Activated CD4-positive, alpha-beta T cell treated with anti-CD3 and anti-CD28 coated beads, Interleukin-2, amount 10 ng/mL, durations not matched to agents 7 days and 5 days (primary cell): ENCODE measurements at places on chromosomes 13 and 19. TPM values are rescaled to one million over a fixed set of nuclear protein-coding genes. Genes with fewer than 3 reads are reported as not detected.
A peak's percentile ranks its signal among the peaks of the same experiment; 100 is the strongest.

B3GNT8 gene
- 2.1 TPM for total RNA-seq

FGF14 gene
- total RNA-seq, result not detected

TEX101 gene
- not detected for total RNA-seq

PROZ gene
- total RNA-seq, result 0.19 TPM

PGLYRP1 gene
- total RNA-seq, result not detected

ZNF66 gene
- 14.0 TPM for total RNA-seq

GAPDHS gene
- not detected for total RNA-seq

TTC9B gene
- total RNA-seq, result not detected

TNNI3 gene
- total RNA-seq, result not detected

ACER1 gene
- total RNA-seq, result 0.81 TPM

DNA sequence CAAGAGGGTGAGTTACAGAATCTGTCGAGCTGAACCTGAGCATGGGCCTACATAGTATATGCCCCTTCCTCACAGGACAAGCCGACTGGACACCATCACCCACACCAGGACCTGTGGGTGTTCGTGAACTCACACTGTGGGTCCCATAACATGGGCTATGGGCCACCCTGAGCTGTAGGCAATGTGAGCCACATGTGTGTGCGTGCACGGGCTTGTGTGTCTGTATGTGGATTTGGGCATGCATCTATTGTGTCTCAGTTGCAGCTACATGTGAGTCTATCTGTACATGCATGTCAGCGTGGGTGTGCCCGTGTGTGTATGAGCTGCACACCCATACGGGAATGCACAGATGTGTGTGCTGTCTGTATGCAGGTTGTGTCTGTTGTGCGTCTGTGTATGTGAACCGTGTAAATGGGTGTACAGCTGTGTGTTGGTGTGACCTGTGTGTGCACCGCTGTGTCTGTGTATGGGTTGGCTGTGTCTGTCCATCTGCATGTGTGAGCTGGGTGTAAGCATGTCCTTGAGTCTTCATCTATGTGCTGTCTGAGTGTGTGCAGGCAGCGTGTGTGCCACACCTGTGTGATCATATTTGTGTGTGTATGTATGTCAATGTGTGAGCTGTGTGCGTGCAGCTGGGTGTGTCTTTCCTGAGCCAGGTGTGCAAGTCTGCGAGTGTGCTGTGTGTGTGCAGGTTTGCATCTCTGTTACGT is 1.7 kb downstream of the NOTCH3 start:
- peak overlapping the region; percentile 48 for H3K27ac ChIP-seq
- H3K36me3 ChIP-seq, result no peaks in the 10 kb centered on the region
- no peak overlapping the region for H3K4me3 ChIP-seq
- peaks cover 12% of the 10 kb centered on the region for H3K4me1 ChIP-seq
- no peak for DNase-seq

- peaks cover 40% of the 10 kb centered on the region for H3K36me3 ChIP-seq
- no peak for DNase-seq
- H3K27me3 ChIP-seq, result no peaks in the 10 kb centered on the region
- no peak overlapping the region for H3K4me3 ChIP-seq
- no peak overlapping the region for H3K27ac ChIP-seq
Measured at GRCh38 chr19:10660346-10660745, 6.2 kb downstream of the ILF3 start.

DNA sequence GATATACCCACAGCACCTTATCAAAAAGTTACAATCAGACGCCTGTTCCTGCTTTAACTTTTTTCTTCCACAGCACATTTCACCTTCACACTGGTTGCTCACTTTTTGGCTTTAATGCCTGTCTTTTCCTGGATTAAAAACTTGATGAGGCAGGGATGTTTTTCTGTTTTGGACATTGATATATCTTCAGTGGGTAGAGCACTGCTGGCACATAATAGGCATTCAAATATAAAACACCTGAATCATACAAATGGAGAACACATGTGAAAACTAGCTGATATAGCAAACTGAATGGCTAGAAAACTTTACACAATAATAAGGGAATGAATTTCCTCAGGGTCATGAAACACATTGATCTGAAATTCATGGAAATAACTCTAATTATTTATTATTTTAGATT is 65.6 kb downstream of the STARD13 start:
- H3K4me3 ChIP-seq, result no peak overlapping the region
- no peaks in the 10 kb centered on the region for H3K27me3 ChIP-seq
- DNase-seq, result no peak
- no peaks in the 10 kb centered on the region for H3K4me1 ChIP-seq
- no peaks in the 10 kb centered on the region for H3K36me3 ChIP-seq

DNA sequence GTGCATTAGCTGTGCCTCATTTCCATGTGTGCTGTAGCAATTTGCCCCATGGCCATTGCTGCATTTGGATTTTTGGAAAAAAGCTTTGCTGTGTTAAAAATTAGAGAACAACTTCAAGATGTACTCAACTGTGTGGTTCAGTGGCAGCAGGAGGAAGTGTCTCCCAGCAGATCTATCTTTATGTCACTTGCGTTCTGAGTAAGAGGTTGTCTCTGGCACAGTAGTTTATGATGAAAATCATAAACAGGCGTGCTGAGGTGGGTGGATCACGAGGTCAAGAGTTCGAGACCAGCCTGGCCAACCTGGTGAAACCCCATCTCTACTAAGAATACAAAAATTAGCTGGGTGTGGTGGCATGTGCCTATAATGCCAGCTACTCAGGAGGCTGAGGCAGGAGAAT is 29.0 kb upstream of the RNF17 start:
- H3K27ac ChIP-seq, result no peak overlapping the region
- H3K27me3 ChIP-seq, result peaks cover 8% of the 10 kb centered on the region
- no peaks in the 10 kb centered on the region for H3K4me1 ChIP-seq
- no peak overlapping the region for H3K4me3 ChIP-seq

DNA sequence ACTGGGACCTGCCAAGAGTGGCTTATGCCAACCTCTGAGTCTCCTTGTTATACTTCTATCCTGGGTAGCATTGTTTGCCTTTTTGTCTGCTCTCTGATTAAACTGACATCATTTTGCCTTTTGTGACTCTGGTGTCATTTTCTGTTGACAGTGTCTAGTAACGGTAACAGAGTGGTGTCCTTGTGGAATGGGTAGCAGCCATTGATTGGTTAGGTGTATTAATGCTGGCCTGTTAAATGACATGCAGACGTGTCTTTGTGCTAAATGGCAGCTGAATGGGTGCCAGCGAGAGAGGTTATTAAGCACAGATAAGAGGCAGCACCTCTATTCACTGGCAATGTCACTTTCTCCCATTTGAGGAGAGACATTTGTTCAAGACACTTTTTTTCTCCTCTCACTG is 1289.4 kb downstream of the PCDH9 start:
- no peaks in the 10 kb centered on the region for H3K36me3 ChIP-seq
- no peak overlapping the region for H3K4me3 ChIP-seq
- no peaks in the 10 kb centered on the region for H3K27me3 ChIP-seq

GRCh38 chr19:30648866-30649862 is 277.0 kb downstream of the ZNF536 start:
- no peaks in the 10 kb centered on the region for H3K4me1 ChIP-seq
- no peak for DNase-seq
- no peak overlapping the region for H3K27ac ChIP-seq
- no peaks in the 10 kb centered on the region for H3K36me3 ChIP-seq

GRCh38 chr13:59790626-59791025 is 373.1 kb downstream of the DIAPH3 start:
- no peaks in the 10 kb centered on the region for H3K27me3 ChIP-seq
- H3K27ac ChIP-seq, result no peak overlapping the region
- no peak for DNase-seq
- H3K4me3 ChIP-seq, result no peak overlapping the region
- H3K4me1 ChIP-seq, result no peaks in the 10 kb centered on the region
- no peaks in the 10 kb centered on the region for H3K36me3 ChIP-seq

DNA sequence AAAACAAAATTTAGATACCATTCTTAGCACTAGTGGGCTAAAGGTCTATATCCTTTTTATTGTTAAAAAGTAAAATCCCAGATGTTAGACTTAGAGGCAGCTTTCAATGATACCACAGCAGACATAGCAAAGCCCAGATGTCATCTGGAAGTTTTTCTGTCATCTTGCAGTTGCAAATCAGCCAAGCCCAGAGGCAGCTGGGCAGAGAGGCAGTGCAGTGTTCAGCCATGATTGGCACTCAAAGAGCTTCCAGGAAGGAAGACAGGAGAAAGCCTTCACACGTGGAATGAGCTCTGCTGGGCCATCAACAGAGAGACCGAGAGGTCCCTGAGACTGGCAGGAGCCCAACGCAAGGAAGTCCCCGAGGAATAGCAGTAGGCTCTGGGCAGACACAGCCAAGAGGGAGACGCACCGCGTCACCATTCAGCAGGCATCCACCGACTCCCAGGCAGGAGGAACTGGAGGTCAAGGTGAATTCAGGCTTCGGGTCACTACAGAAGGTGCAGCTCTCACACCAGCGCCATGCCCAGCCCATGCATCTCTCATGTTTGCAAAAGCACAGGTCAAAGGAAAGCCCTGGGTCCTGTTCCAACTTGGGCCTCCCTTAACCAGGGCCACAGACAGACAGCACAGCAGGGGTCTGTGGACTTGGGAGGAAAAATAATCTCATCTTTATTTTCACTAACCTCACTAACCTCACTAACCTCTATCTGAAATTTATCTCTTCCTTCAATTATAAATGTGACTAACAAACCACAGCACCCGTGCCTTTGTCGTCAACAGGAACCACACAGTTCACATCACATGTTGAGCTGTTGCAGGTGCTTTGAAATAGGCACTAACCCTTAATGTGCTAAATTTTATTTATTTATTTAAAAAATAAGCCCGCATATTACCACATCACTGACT is 54.9 kb downstream of the TUBGCP3 start:
- H3K4me1 ChIP-seq, result peaks cover 12% of the 10 kb centered on the region
- DNase-seq, result peak; percentile 26
- no peaks in the 10 kb centered on the region for H3K27me3 ChIP-seq

DNA sequence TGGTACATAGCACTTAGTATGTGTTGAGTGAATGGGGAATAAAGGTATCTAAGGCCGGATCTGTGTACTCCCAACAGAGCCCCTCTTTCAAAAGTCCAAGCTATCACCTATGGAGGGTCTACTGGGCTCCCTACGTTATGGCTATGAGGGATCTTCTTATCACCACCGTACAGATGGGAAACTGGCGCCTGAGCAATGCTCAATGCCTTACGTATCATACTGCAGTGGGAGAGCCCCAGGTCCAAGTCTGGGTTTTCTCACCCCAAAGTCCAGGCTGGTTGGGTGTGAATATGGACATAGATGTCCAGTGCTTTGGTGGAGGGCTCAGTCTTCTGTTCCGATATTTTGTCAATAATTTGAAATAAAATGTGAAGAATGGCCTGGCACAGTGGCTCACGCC is 13.1 kb upstream of the GGACT start:
- H3K36me3 ChIP-seq, result peaks cover 6% of the 10 kb centered on the region
- H3K27ac ChIP-seq, result no peak overlapping the region
- H3K27me3 ChIP-seq, result no peaks in the 10 kb centered on the region
- no peak overlapping the region for H3K4me3 ChIP-seq
- DNase-seq, result no peak
- no peaks in the 10 kb centered on the region for H3K4me1 ChIP-seq

DNA sequence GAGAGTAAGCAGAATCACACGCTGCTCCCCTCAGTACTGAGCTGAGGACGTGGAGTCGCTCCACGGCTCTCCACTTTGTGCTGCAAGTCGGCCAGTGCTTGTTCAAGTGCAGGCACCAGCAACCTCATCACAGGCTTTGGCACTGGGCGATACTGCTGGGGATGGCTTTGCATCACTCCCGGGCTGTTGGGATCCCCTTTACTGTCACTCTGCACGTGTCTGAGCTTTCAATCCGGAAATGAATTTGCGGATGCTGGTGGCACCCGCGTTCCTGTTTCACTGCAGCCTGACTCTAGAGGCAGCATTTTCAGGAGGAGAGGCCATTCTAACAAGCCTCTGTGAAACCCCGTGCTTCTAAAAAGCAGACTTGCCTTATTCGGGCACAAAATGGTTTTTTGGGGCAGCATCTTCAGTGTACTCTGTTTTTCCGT is 19.1 kb downstream of the SMARCA4 start:
- peak; percentile 43 for DNase-seq
- peaks cover 23% of the 10 kb centered on the region for H3K4me1 ChIP-seq
- no peaks in the 10 kb centered on the region for H3K27me3 ChIP-seq

GRCh38 chr19:29401712-29402421 is 123.9 kb upstream of the VSTM2B start:
- no peaks in the 10 kb centered on the region for H3K4me1 ChIP-seq
- no peak overlapping the region for H3K27ac ChIP-seq
- H3K27me3 ChIP-seq, result peaks cover 7% of the 10 kb centered on the region
- H3K36me3 ChIP-seq, result no peaks in the 10 kb centered on the region
- no peak for DNase-seq

- H3K27ac ChIP-seq, result peak overlapping the region; percentile 77
- no peak for DNase-seq
- no peak overlapping the region for H3K4me3 ChIP-seq
Measured at GRCh38 chr13:40508127-40508526, 158.3 kb downstream of the FOXO1 start.

- H3K4me1 ChIP-seq, result no peaks in the 10 kb centered on the region
- H3K27me3 ChIP-seq, result no peaks in the 10 kb centered on the region
- no peak for DNase-seq
- H3K27ac ChIP-seq, result no peak overlapping the region
Measured at GRCh38 chr13:33994198-33994597, 176.2 kb downstream of the RFC3 start.

GRCh38 chr13:52374873-52375411 is 31.0 kb downstream of the THSD1 start:
- H3K4me3 ChIP-seq, result no peak overlapping the region
- no peaks in the 10 kb centered on the region for H3K4me1 ChIP-seq
- peaks cover 3% of the 10 kb centered on the region for H3K27me3 ChIP-seq
- no peaks in the 10 kb centered on the region for H3K36me3 ChIP-seq
- no peak for DNase-seq
- H3K27ac ChIP-seq, result no peak overlapping the region
